ENCODE measurements at places on chromosomes 2 and 18.

DNA sequence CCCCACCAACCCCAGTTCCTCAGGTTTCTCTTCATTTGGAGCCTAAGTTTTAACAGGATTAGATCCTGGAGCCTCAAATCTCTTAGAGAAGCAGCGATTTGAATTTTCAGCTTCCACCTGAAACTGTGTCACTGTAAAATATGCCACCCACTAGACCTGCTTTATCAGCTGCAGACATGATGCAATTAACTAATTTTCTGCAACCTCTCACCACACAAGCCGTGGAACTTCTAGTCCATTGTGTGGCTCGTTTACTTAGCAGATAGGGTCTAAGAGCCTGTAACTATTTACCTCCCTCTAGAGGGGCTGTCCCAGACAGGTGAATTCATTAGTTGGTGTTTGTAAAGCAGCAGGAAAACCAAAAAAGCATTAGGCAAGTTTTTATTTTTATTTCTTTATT lies 31.6 kb upstream of the FZD5 start:
- DNase-seq: no peak

- DNase-seq: no peak
Observed at GRCh38 chr2:892401-892800, 58.2 kb upstream of the SNTG2 start.

- no peak for DNase-seq
Observed at GRCh38 chr2:169446452-169446851, 32.8 kb upstream of the BBS5 start.

DNA sequence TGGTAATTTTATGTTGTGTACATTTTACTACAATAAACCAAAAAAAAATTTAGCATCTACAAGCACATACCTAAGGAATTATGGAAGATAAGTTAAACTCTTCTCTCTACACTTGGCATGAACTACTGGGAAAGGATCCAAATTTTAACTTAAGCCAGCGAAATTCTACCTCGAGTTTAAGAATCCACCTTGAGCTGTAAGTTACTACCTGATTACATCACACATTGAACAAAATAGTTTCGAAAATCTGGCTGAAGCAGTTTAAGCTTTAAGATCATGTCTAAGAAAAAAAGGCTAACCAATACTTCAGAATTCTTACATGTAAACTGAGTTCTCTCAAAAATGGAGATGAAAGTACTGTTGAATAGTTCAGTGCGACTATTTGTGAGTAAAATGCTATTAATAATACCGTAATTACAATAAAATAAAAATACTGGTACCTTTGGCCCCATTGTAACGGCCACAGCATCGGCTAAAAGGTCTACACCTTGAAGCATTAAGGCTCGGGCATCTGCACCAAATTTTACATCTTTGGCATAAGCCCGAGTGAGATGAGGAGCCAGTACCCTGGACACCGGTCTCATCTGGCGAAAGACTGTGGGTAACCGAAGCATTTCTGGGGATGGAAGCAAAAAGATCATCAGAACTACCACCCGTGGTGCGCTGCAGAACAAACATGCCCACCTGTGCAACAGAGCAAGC lies 1.3 kb downstream of the HSPD1 start:
- no peak for DNase-seq

DNA sequence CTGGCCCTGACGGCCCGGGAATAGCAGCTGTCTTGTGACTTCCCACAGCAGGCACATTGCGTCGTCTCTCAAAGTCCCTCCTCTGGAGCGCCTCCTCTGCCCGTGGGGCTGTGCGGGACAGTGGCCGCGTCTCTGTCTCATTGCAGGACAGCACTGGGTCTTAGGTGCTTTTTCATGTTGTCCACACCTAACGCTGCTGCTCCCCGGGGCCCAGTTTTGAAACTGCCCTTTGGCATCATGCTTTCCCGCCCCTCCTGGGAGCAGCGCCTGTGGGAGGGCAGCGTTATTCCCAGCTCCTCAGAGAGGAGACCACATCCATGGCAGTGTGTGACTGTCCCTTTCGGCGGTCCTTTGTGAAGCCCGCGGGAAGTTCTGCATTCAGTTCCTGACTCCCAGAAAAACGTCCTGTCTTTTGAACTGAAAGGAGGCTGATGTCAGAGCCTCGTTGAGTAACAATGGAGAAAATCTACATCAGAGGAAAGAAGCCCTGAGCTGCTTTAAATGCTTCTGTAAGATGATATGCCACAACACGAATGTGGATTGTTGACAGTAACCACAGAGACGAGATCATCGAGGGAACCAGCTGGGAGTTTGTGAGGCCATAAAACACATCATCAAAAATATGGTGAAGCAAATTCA lies 226.0 kb downstream of the FAM210A start:
- no peak for DNase-seq

GRCh38 chr2:239963646-239964205 lies 61.4 kb downstream of the NDUFA10 start:
- peak; percentile 49 for DNase-seq

DNA sequence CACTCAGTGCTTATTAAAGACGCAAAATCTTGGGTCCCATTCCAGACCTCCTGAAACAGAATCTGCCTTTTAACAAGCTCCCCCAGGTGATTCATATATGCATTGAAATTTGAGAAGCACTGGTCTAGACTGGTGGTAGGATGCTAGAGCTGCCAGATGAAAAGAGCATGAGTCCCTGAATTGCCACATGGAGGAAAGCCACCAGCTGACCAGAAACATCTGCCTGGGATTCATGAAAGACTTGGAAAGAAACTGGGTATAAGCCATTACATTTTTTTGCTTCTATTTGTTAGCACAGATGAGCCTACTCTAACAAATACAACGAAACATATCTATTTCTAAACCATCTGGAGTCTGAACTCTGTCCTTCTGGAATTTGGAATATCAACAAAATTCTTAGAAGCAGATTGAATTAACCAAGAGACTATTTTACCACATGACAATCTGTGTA lies 228.9 kb downstream of the RBM43 start:
- no peak for DNase-seq

GRCh38 chr2:113920996-113921395 lies 31.1 kb downstream of the ACTR3 start:
- DNase-seq: no peak

- no peak for DNase-seq
Observed at GRCh38 chr2:134011936-134012586, 241.8 kb upstream of the MGAT5 start.

- no peak for DNase-seq
Observed at GRCh38 chr18:67672716-67673115, 156.2 kb upstream of the DSEL start.

Measured in sciatic nerve (tissue), 2 donors.